ENCODE measurements at places on chromosomes 3 and 15. TPM values are rescaled to one million over a fixed set of nuclear protein-coding genes. Genes with fewer than 3 reads are reported as not detected.
A peak's percentile ranks its signal among the peaks of the same experiment; 100 is the strongest.

GRCh38 chr3:43153216-43154083 is 47.6 kb upstream of the POMGNT2 start:
- no peak overlapping the region for H3K4me3 ChIP-seq
- no peaks in the 10 kb centered on the region for H3K36me3 ChIP-seq
- DNase-seq: no peak
- peaks cover 14% of the 10 kb centered on the region for H3K4me1 ChIP-seq
- no peaks in the 10 kb centered on the region for H3K27me3 ChIP-seq
- no peak overlapping the region for H3K27ac ChIP-seq

DNA sequence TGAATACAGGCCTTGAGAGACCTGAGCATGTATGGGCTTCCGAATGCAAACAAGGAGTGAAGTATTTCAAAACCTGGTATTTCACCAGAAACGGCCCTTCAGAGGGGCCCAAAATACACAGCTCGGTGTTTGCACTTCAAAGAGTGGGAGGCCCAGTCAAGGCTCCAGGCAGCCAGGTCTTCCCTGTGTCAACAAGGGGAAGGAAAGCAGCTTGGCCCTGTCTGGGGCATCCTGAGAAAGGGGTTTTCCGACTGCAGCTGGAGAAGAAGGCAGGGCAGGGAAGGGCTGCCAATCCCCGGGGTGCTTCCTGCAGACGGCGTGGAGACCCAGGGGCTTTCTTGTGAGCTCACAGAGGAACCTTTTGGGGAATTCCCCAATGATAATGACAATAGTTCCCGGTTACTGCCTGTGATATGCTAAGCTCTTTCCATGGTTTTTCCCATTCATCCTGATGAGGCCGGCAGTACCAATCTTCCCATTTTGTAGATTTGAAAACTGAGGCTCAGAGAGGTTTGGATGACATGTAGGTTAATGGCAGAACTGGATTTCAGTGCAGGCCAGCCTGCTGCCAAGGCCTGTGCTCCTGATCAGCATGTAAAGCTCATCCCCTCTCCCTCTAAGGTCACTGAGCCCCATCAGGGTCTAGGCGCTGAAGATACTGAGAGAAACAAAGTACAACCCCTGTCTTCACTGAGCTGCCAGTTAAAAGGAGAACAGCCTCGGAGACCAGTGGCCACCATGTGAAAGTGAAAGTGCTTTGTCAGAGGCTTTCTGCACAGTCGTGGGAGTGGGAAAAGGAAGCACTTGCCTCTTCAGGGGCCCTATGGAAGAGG is 43.0 kb upstream of the TLE3 start:
- DNase-seq: peak; percentile 78
- no peaks in the 10 kb centered on the region for H3K36me3 ChIP-seq
- no peak overlapping the region for H3K4me3 ChIP-seq
- H3K27me3 ChIP-seq: peaks cover 3% of the 10 kb centered on the region
- peaks cover 34% of the 10 kb centered on the region for H3K4me1 ChIP-seq

- H3K36me3 ChIP-seq: no peaks in the 10 kb centered on the region
- DNase-seq: peak; percentile 74
- H3K27me3 ChIP-seq: no peaks in the 10 kb centered on the region
- peak overlapping the region; percentile 14 for H3K4me3 ChIP-seq
- H3K4me1 ChIP-seq: peaks cover 56% of the 10 kb centered on the region
Measured at GRCh38 chr3:186882881-186883685, 40.6 kb downstream of the ADIPOQ start.

- no peak for DNase-seq
- H3K27me3 ChIP-seq: no peaks in the 10 kb centered on the region
- H3K27ac ChIP-seq: no peak overlapping the region
- H3K4me1 ChIP-seq: no peaks in the 10 kb centered on the region
Measured at GRCh38 chr3:69297501-69297900, 88.4 kb downstream of the FRMD4B start.

DNA sequence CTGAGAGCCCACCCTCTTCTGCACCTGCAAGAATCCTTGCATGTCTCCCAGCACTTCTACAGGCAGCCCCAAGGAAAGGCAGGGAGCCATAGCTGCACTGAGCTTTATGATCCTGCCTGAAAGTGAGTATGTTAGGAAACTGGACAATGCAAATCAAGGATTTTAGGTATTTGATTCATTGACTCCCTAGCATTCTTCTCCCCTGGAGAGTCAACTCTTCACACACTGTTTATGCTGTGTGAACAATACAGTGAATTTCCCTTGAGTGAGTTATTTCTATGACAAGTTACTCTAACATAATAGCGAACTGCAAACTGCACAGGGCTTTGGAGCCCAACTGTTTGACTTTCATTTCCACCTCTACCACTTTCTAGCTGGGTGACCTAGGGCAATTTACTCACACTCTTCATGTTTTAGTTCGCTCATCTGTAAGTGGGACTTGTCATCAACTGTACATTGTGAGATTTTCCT is 96.0 kb upstream of the PHLDB2 start:
- H3K4me3 ChIP-seq: no peak overlapping the region
- DNase-seq: no peak
- no peaks in the 10 kb centered on the region for H3K27me3 ChIP-seq
- H3K27ac ChIP-seq: no peak overlapping the region
- H3K36me3 ChIP-seq: no peaks in the 10 kb centered on the region
- peaks cover 18% of the 10 kb centered on the region for H3K4me1 ChIP-seq

- no peak for DNase-seq
- H3K4me1 ChIP-seq: no peaks in the 10 kb centered on the region
- H3K4me3 ChIP-seq: no peak overlapping the region
- H3K36me3 ChIP-seq: no peaks in the 10 kb centered on the region
- no peaks in the 10 kb centered on the region for H3K27me3 ChIP-seq
- no peak overlapping the region for H3K27ac ChIP-seq
Measured at GRCh38 chr15:27491666-27492621, 521.0 kb downstream of the GABRG3 start.

Gene COL8A1
- 0.12 TPM for total RNA-seq

Gene PEAK1
- total RNA-seq: 28.0 TPM

Gene STIMATE
- 7.7 TPM for total RNA-seq

All from activated naive CD4-positive, alpha-beta T cell treated with anti-CD3 and anti-CD28 coated beads for 36 hours (primary cell).